ENCODE measurements at places on chromosomes 7 and 10.

GRCh38 chr10:16119445-16119844 lies 259.1 kb upstream of the MINDY3 start:
- DNase-seq: no peak

DNA sequence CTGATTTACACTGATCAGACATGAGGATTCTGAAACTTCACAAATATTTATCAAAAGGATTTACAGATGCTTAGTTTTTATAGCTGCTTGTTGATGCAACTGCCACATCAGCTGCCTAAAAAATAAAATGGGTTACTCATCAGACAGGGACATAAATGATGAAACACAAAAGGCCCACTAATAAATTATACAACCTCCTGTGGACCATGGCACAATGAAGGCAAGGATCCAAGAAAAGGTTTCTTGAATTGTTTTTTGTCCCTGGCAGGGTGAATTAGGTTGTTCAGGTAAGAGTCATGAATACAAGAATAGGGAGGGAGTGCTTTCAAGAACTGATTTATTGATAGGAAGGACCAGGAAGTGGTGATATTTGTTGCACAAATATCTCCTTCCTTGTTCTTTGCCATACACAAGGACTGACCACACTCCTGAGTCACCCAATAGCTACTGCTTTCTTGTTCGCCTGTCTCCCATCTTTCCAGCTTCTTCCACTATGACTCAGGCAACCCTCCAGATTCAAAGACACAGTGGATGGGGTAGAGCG lies 234.5 kb downstream of the AHR start:
- DNase-seq: no peak

- DNase-seq: no peak
Observed at GRCh38 chr10:86017841-86018734, 348.5 kb downstream of the GRID1 start.

- DNase-seq: no peak
Observed at GRCh38 chr10:3867454-3868270, 82.7 kb upstream of the KLF6 start.

GRCh38 chr7:149420006-149420405 lies 40.9 kb downstream of the ZNF777 start:
- DNase-seq: no peak

GRCh38 chr10:71220689-71221540 lies 8.5 kb downstream of the UNC5B start:
- DNase-seq: no peak

- no peak for DNase-seq
Observed at GRCh38 chr7:128863433-128863989, 855 bp downstream of the ATP6V1F start.

DNA sequence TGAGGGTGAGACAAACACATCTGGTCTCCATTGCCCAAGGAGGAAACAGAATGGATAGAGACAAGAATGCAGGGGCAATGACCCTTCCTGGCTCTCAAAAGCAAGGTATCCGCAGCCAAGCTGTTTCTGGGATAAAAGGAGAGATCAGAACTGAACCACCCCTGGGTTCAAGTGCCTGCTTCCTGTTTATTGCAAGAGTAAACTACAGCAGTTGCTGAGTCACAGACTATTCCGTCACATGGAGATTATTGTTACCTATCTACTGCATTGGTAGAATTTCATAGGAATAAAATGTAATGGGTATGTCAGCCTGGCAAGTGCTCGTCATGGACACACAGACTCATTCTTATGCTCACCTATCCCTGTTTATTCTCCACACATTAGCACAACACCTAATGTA lies 821.6 kb downstream of the GRID1 start:
- DNase-seq: no peak

All from GM12892 (cell line).